GM12878 (cell line): ENCODE measurements at places on chromosomes 6 and 20.

DNA sequence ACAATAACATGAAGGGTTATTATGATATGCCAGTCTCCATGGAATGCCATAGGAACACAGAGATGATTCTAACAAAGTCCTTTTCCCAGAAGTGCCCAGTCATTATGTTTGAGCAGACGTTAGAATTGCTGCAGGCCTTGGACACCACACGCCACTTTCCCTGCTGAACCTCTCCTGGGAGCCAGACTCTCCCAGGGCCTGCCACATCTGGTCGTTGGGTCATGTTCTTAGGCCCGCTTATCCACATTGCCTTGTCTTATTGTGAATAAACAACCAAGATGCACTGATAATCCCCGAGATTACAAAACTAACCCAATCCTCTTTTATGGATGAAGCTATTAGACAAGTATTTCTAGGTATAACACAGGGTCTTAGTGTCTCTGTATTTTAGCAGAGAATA lies 276.5 kb upstream of the CITED2 start:
- DNase-seq: no peak

DNA sequence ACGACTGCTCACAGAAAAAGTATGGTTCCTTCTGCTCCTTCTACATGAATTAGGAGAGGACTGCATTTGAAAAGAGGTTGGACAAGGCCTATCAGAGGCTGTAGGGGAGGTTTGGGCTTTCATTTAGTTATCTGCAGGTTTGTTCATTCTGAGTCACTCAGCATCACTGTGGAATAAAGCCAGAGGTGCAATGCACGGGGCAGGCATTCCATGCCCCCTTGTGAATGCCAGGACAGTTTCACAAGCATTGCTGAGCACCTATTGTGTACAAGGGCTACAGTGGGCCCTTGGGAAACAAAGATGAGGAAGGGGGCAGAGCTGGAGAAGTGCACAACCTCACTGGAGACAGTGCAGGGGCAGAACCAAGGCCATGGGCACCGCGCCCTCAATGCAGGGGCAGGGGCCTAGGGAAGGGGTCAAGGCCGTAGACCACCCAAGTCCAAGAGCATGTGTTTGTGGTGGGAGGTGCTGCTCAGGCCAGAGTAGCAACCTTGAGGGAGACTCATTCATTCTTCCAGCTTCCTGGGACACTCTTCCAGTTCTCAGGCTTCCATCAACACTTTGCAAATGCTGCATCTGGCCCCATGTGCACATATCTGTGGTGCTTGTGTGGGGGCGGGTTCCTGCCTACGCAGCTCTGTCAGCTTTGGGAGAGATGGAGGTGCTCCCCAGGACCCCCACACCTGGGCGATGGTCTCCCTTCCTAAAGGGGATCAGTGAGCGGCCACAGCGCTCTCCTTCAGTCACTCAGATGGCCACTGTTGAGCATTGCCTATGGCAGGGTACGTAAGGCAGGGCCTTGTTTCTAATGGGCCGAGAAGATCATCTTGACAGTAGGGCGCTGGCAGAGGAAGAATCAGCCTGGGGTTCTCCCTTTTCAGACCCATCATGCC lies 204.5 kb downstream of the SYNDIG1 start:
- DNase-seq: no peak

GRCh38 chr20:7490288-7490687 lies 450.0 kb downstream of the HAO1 start:
- DNase-seq: no peak

GRCh38 chr20:54435015-54435414 lies 40.4 kb upstream of the DOK5 start:
- no peak for DNase-seq

DNA sequence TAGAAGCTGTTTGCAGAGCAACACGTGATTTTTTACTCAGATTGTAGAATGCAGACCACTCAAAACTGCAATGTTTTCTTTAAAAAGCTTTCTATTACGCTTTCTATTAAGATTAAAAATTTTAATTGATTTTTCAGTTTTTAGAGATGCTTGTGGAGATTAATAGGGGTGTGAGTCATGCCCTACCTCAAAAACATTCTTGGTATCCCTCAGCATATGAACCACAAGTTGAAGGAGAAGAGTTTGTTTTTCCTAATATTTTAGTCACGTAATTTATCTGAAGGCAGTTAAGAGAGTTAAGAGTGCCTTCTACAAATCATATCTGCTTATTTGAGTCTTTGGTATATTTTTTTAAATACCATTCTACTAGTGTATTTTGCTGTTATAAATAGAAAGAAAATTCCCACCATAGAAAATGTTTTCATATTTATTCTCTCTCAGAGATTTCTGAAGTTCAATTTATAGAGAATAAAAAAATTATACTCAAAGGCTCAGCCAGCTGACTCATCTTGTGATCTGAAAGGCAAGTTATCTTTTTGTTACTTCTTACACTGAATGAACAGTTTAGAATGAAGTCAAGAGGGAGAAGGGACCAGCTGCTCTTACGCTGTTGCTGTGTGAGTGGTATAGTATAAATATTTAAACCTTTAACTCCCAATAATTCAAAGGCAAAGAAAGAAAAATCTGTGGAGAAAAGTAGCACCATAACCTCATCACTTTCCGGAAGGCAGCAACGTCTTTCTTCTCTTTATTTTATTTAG lies 7.6 kb downstream of the RIPOR2 start:
- DNase-seq: no peak
